ENCODE measurements at places on chromosomes 11 and 22.

GRCh38 chr11:88620568-88621130 lies 283.1 kb upstream of the CTSC start:
- no peak for DNase-seq

DNA sequence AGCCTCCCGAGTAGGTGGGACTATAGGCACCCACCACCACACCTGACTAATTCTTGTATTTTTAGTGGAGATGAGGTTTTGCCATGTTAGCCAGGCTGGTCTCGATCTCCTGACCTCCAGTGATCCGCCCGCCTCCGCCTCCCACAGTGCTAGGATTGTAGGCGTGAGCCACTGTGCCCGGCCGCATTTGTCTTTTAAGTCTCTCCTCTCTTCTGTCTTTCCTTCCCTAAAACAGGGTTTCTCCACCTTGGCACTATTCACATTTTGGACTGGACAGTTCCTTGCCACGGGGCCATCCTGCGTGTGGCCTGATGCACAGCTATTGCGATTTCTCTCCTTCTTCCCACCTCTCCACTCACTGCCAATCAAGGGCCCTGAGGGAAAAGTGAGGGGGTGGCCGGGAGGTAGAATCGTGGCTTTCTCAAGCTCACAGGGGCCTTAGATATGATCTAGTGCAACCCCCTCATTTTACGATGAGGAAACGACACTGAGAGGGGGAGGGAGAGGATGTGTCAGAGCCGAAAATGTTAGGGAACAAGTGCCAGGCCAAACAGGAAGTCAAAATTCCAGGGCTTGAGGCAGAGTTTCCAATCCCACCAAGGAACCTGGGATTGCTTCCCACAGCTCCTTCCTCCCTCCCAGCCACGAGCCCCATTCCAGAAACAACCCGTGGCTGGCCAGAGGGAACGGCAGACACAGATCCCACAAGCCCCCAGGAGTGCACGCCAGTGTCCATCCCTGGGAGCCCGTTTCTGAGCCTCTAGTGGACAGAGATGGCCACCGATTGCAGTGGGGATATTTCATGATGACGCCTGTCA lies 21.2 kb downstream of the SCGB1A1 start:
- DNase-seq, result no peak

- no peak for DNase-seq
These were observed 232.1 kb downstream of the ST3GAL4 start for GRCh38 chr11:126587541-126587940.

- DNase-seq, result no peak
These were observed 548.5 kb downstream of the BUD13 start for GRCh38 chr11:116224154-116224888.

- no peak for DNase-seq
These were observed 458.3 kb downstream of the METTL15 start for GRCh38 chr11:28566339-28567089.

DNA sequence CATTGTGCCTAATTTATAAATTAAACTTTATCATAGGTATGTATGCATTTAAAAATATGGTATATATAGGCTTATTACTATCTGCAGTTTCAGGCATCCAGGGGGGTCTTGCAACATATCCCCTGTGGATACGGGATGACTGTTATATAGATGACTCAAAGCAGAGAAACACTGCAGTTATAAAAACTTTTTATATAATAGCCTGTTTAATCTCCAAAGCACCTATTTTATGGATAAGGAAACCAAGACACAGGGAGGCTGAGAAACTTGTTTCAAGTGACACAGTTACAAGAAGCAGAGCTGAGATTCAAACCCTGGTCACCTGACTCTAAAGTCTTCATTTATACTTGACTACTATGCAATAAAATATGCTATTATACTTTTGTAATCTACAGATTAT lies 897.7 kb downstream of the KCNA4 start:
- DNase-seq, result no peak

DNA sequence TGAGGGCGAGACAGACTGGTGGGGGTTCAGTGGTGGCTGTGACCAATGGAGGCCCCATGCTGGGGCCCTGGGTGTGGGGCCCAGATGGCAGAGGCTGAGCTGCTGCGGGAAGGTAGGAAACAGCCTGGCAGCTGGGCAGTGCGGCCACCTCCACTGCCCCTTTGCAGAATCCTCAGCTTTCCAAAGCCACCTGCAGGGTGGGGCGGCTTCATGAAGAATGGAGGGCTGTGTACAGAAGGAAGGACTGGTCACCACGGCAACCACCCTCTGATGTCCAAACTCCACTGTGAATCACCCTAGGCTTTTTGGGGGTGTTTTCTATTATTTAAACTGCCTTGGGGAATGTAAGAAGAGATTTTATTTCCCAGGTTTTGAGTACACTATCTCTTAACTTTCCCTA lies 166.3 kb upstream of the NAV2 start:
- no peak for DNase-seq
